Bronchus fibroblast of lung (primary cell): ENCODE measurements at places on chromosomes 4 and X. TPM values are rescaled to one million over a fixed set of nuclear protein-coding genes. Genes with fewer than 3 reads are reported as not detected.

Gene ZDHHC15
- under 0.01 and 0.15 TPM in 2 replicates for total RNA-seq

Gene NXF2
- total RNA-seq, result not detected in 2 replicates

Gene UGT2B11
- total RNA-seq, result not detected in 2 replicates

Gene ANTXR2
- total RNA-seq, result 30.8 and 33.3 TPM in 2 replicates

Gene CCSER1
- not detected in 2 replicates for total RNA-seq

Gene IRAK1
- total RNA-seq, result 82.9 and 93.1 TPM in 2 replicates

Gene TSR2
- total RNA-seq, result 12.8 and 13.8 TPM in 2 replicates

Gene TLR6
- 0.45 and 1.0 TPM in 2 replicates for total RNA-seq

Gene SLC7A11
- 8.8 and 10.9 TPM in 2 replicates for total RNA-seq

Gene PRKG2
- 1.0 and 2.2 TPM in 2 replicates for total RNA-seq

Gene HSPA4L
- total RNA-seq, result 3.4 and 3.6 TPM in 2 replicates

Gene POF1B
- total RNA-seq, result not detected in 2 replicates

Gene SRPX2
- total RNA-seq, result 20.8 and 32.4 TPM in 2 replicates

Gene TIGD2
- total RNA-seq, result 7.2 and 7.4 TPM in 2 replicates

Gene PRDM5
- total RNA-seq, result 8.0 and 9.9 TPM in 2 replicates

Gene PPP4R3C
- total RNA-seq, result not detected in 2 replicates

Gene ADAMTS3
- 0.84 and 1.2 TPM in 2 replicates for total RNA-seq

Gene NHS
- total RNA-seq, result 1.5 and 11.6 TPM in 2 replicates

Gene DSPP
- total RNA-seq, result not detected in 2 replicates

Gene SPANXC
- not detected in 2 replicates for total RNA-seq

Gene ING2
- 7.9 and 9.5 TPM in 2 replicates for total RNA-seq

Gene ARHGAP36
- total RNA-seq, result not detected in 2 replicates

Gene NPY5R
- not detected in 2 replicates for total RNA-seq

Gene AMBN
- total RNA-seq, result not detected in 2 replicates

Gene MAGEE2
- total RNA-seq, result not detected in 2 replicates

Gene GK2
- total RNA-seq, result not detected in 2 replicates

Gene TRPC5OS
- total RNA-seq, result not detected in 2 replicates

Gene IBSP
- not detected in 2 replicates for total RNA-seq
